ENCODE measurements at places on chromosomes 13 and 19.

DNA sequence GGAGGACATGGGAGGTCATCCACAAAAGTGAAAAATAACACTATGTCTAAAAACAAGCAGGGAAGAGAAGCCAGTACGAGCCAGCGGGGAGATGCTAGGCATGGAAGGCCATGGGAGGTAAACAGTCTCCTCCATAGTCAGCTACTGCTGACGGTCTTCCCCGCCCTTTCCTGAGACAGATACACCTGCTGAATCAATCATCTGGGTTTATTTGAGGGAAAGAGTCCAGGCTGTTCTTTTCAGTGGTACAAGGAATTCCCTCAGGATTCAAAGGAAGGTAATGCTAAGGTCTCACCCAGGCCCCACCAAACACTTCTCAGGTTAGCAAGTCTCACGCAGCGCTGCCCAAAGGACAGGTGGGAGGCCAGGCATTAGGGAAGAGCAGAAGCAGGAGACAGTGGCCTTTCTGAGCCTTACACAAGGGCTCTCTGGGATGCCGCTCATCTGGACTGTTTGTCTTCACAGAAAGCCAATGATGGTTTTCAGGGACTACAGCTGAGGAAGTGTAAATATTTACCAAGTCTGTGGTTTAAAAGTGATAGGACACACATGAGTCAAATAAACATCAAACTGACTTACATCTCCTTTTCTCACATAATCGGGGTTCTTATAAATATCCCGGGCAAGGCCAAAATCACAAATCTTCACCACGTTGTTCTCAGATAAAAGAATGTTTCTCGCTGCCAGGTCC lies 173.9 kb downstream of the FLT1 start:
- no peak for DNase-seq

- no peak for DNase-seq
These were observed 267.4 kb downstream of the ABCC4 start for GRCh38 chr13:95033890-95034289.

DNA sequence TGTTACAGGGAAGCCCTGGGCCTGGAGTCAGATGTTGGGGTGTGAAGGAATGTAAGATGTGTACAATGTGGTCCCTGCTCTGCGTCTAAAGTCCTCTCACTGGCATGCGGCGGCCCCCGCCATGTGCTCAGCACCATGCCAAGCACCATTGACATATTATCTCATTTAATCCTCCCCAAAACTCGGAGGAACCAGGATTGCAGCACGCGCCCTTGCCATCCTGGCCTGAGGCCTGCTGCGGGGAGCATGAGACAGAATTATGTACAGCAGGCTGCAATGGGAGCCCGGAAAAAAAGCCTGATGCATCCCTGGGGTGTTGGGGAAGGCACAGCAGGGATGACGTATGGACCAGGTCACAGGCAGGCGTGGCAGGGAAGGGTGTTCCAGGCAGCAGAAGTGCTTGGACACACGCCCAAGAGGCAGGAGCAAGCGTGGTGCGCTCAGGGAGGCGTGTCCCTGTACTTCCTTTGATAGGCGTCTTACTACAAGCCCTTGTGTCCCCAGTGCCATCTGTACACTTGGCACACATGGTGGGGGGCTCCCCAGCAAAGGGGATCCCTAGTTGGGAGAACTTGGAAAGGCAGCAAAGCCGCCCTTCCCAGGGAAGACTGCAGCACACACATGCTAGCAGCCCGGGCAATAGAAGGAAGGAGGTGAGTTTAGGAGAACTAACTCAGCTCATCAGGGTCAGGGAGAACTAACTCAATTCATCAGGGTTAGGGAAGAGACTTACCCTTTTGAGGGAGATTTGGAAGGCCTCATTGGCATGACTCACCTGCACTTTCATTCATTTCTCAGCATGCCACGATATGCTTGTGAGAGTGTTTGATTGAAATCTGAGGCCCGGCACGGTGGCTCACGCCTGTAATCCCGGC lies 3.4 kb downstream of the EVI5L start:
- DNase-seq: no peak

DNA sequence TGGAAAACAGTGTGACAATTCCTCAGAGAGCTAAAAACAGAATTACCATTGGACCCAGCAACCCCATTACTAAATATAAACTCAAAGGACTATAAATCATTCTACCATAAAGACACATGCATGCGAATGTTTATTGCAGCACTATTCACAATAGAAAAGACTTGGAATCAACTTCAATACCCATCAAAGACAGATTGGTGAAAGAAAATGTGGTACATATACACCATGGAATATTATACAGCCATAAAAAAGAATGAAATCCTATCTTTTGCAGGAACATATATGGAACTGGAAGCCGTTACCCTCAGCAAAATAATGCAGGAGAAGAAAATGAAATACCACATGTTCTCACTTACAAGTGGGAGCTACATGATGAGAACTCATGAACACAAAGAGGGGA lies 20.8 kb upstream of the FGF14 start:
- DNase-seq: no peak

- DNase-seq: no peak
These were observed 1.8 kb downstream of the ZFR2 start for GRCh38 chr19:3866910-3867638.

- DNase-seq: no peak
These were observed 20.1 kb downstream of the SLC27A1 start for GRCh38 chr19:17490411-17490810.

DNA sequence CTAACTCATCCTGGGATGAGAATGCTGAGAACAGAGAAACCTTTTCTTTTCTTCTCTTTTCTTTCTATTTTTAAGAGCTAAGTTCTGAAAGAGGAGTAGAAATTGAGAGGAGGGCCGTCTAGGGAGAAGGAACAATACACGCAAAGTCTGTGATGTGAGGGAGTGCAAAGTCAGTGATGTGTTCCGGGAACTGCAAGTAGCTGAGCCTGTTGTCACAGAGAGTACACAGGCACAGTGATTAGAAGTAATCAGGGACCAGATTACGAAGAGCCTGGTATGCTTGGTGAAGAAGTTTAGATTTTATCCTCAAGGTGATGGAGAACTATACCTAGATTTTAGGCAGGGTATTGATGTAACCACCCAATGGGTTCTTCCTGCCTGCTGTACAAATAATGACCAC lies 32.0 kb upstream of the CXCL17 start:
- DNase-seq: no peak

DNA sequence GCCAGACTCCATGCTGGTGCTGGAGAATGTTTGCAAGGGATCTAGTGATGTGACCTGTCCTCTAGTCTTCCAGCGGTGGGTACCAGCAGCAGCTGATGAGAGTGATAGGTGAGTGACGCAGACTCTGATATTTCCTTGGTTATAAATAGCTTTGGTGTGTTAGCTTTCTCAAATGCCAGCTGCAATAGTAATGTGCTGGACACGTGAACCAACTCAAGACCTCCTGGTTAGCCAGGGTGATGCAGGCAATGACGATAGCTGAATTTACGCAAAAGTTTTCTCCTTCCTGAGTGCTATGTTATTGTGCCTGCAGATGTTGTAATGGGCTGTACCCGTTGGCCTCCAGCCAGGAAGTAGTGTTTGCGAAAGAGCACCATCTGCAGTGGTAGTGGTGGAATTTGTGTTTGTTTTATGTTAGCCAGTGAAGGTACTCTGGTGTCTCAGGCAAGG lies 129.5 kb downstream of the CYSLTR2 start:
- DNase-seq: no peak

DNA sequence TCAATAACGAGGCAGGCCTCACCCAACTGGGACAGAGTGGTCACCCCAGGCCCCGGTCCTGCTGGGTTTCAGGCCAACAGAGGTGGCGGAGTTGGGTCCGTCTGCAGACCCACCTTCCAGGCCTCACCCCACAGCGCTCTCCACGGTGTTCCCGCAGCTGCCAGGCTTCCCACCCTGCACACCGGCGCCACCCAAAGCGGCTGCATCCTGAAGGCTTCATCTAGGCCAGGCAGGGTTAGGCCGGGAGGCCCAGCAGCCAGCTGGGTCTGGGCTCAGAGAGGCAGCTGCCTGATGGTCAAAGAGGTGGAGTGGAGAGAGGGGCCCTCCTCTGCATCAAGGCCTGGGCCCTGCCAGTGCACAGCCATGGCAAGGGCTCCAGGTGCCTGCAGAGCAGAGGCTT lies 44.1 kb downstream of the EPSTI1 start:
- DNase-seq: no peak

- no peak for DNase-seq
These were observed 642 bp downstream of the ZNF571 start for GRCh38 chr19:37593996-37594303.

- DNase-seq: no peak
These were observed 716 bp downstream of the SH2D3A start for GRCh38 chr19:6766357-6767080.

GRCh38 chr19:8575467-8575997 lies 1.7 kb downstream of the MYO1F start:
- DNase-seq: no peak

GRCh38 chr13:19023115-19023514 lies 158.5 kb downstream of the TUBA3C start:
- DNase-seq: no peak

DNA sequence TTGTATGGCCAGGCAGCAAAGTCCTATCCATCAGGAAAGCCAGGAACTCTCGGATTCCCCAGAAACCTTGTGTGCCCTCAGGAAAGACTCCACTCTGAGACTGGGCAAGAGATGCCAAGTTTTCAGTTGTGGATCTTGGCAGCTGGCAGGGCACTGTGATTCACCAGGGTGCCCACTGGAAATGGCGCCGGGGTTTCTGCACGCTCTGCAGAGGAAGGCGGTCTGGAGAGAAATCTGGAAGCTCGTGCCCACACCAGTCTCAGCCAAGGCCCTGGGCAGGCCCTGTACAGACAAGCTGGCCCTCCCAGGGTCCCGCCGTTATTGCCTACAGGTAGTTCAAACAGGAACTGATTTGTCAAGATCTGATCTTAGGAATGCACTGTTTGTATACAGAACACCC lies 4.9 kb downstream of the NAPA start:
- DNase-seq: no peak

DNA sequence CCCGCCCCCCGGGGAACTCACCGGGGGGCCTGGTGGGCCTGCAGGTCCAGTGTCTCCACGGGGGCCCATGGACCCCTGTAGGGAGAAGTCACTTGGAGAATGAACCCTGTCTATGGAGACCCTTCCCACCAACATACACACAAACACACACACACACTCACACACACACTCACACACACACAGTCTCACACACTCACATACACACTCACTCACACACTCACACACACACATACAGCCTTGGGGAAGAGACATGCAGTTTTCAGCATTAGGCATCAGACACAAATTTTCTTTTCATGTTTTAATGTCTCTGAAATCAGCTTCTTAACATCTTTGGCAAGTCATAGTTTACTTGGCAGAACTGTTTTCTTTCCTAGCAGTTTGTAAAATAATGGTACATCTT lies 31.0 kb upstream of the OLFM2 start:
- DNase-seq: no peak

- no peak for DNase-seq
These were observed 927.3 kb downstream of the DIAPH3 start for GRCh38 chr13:59236309-59236919.

- no peak for DNase-seq
These were observed 143.3 kb downstream of the KCNRG start for GRCh38 chr13:50158385-50159165.

- no peak for DNase-seq
These were observed 5.5 kb upstream of the MAMSTR start for GRCh38 chr19:48724796-48725753.

DNA sequence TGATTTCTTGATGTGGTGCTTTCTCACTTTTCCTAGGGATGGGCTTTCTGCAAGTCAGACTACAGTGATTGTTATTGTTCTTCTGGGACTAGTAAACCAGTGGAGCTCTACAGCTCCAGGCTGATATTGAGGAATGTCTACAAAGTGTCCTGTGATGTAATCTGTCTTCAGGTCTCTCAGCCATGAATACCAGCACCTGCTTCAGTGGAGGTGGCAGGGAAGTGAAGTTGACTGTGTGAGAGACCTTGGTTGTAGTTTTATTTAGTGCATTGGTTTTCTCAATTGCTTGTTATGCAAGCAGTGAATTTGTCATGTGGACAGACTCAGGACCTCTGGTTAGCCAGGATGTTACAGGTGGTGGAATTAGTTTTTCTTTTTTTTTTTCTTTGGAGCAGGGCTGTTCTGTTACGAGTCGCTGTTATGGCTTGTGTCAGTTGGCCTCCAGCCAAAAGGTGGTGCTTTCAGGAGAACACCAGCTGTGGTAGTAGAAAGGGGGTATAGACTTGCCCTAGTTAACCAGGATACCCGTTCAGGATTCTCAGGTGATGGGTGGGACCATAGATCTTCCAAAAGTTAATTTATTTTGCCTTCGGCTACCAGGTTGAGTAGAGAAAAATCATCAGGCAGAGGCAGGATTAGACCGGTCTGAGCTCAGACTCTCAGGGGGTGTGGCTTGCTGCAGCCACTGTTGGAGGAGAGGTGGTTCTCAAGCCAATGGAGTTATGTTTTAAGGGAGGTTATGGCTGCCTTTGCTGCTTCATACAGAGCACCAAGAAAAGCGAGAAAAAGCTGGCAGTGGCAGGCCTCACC lies 11.9 kb upstream of the ZNF675 start:
- DNase-seq: no peak

GRCh38 chr13:30647824-30648521 lies 30.3 kb downstream of the USPL1 start:
- DNase-seq: no peak

- no peak for DNase-seq
These were observed 67.1 kb upstream of the HTR2A start for GRCh38 chr13:46963904-46964303.

DNA sequence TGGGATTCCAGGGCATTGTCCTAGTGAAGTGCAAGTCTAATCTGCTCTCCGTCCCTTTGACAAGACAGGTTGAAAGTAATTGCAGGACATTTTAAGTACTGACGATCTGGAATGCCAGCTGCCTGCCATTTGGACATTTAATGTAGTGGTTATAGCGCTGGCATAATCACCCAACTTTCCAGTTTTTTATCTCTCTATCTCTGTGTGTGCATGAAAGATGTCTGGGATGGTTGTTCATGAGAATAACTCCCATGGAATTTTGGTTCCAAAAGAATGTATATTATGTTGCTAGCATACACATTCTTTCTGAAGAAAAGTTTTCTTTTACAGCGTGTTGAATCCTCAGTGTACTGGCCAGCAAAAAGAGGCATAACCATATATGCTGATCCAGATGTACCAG lies 53.6 kb downstream of the TDRD12 start:
- no peak for DNase-seq

GRCh38 chr19:19057720-19058119 lies 6.1 kb upstream of the SLC25A42 start:
- no peak for DNase-seq

DNA sequence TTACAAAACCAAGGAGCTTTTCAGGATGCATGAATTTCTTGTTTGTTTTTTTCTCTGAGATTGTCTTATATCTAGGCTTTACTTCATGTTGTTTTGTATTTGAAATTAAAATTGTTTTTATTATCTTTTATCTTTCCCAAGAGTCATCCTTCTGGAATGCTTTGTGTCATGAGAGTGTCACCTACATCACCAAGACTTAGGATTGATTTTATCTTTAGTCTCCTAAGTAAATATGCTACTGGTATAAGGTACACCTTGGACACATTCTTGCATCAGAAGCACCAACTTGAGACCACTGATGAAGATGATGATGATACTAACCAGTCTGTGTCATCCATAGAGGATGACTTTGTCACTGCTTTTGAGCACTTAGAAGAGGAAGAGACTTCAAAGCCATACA lies 26.4 kb downstream of the AKAP11 start:
- no peak for DNase-seq

GRCh38 chr19:1773184-1773583 lies 19.9 kb downstream of the ONECUT3 start:
- no peak for DNase-seq
